Caki2 (cell line): ENCODE measurements at places on chromosomes 13 and 19. TPM values are rescaled to one million over a fixed set of nuclear protein-coding genes. Genes with fewer than 3 reads are reported as not detected.

GRCh38 chr19:41795031-41795461, 1.3 kb upstream of the CEACAM3 start:
- peak; percentile 23 for DNase-seq

- no peak for DNase-seq
Measured at GRCh38 chr19:45659096-45659729, 8.8 kb upstream of the GIPR start.

DNA sequence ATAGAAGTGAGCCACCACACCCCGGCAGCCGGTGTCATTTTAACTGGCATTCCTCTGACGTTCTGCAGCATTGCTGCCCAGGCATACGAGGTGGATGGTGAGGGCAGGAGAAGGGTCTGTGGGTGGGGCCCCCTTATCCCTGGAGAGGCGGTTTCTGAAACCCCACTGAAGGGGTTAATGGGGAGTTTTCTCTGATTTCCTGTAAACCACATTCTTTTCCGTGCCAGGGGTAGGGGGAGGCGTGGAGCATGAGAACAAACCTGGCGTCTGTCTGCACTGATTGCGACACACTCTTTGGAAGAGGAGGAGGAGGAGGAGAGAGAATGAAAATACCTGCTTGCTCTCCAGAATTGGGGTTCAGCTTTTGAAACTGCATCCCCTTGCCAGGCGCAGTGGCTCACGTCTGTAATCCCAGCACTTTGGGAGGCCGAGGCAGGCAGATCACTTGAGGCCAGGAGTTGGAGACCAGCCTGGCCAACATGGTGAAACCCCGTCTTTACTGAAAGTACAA, 2.7 kb upstream of the C3 start:
- no peak for DNase-seq

- DNase-seq = no peak
Measured at GRCh38 chr19:1417145-1417544, 9.8 kb downstream of the DAZAP1 start.

DNA sequence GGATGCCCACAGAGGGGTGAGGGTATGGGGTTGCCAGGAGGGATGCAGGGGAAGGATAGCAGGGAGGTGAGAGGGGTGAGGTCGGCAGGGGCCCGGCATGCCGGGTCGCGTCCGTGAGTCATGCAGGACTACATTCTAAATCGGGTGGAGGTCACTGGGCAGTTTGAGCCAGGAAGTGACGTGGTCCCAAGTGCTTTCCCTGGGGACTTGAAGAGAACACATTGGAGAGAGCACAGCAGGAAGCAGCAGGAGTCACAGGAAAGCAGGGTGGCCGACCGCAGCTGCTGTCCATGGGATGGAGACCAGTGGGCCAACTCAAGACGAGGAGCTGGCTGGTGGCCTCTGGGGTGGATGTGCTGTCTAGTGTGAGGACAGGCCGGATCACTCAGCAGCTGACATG, 92.0 kb upstream of the WASF3 start:
- no peak for DNase-seq

DNA sequence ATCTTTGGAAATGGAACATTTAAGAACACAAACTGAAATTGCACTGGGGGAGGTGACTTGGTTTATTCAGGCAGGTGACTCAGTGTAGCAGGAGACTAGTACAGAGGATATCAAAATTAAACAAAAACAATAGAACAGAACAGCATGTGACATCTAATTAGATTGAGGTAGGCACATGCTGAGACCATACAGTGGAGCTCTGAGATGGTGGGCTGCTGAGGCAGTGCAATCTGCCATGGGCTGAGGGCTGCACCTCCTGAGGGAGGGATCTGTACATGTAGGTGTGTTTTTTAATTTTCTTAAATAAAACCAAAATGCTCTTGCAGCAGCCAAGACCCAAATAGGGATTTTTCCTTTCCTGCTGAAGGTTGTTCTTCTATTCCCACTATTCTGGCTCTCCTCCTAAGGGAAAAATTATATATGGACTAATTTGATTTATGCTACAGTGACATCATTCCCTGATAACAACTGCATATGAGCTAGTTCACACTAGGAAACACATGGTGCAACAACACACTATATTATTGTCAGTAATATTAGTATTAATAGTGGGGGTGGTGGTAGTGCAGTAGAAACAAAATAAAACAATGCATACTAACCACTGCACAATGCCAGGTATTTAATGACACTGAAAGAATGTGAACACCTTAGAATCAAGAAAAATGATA, 48.0 kb downstream of the LNX2 start:
- DNase-seq = no peak

DNA sequence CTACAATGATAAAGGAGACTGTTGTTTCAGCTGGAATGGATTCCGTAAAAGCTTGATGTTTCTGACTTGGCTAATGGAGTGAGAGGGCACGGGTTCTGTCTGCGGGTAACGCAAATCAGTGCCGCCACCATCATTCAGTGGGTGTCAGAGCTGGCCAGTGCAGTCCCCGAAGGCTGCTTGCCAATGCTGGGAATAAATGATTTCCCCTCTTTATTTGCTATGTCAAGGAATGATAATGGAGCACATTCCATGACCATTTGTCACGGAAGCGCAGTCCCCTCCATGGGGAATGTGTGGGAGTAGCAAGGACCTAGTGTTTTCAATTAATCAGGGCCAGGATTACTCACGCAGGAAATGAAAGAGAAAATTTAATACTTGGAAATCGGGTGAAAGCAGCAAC, 899.3 kb downstream of the UQCRFS1 start:
- DNase-seq = peak; percentile 84

GRCh38 chr19:58037927-58038687, 4.3 kb downstream of the ZSCAN1 start:
- no peak for DNase-seq

DNA sequence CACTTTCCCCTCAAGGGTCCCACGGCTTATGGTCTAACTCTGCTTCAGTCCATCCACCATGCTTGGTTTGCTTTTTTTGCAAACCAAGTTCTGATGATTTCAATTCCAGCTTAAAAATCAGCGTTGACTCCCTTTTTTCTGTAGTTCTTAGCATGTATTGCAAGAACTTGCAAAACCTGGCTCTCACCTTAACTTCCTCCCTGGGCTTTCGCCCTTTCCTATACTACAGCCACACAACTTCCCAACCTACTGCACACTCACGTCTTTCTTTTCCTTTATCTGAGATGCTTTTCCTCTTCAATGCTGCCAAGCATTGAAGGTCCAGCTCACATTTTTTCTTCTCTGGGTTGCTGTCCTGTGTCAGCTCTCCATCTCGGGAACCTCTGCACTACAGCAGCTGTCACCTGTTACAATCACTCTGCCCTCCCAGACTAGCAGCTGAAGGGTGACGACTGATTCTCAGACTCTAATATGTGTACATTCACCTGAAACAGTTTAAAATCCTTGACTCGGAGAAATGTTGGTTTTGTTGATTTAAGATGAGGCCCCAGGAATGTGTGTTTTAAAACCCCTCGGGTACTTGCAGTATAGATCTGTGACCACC, 143.7 kb downstream of the FREM2 start:
- DNase-seq = no peak

GRCh38 chr13:95207769-95208366, 93.4 kb downstream of the ABCC4 start:
- DNase-seq = no peak

DNA sequence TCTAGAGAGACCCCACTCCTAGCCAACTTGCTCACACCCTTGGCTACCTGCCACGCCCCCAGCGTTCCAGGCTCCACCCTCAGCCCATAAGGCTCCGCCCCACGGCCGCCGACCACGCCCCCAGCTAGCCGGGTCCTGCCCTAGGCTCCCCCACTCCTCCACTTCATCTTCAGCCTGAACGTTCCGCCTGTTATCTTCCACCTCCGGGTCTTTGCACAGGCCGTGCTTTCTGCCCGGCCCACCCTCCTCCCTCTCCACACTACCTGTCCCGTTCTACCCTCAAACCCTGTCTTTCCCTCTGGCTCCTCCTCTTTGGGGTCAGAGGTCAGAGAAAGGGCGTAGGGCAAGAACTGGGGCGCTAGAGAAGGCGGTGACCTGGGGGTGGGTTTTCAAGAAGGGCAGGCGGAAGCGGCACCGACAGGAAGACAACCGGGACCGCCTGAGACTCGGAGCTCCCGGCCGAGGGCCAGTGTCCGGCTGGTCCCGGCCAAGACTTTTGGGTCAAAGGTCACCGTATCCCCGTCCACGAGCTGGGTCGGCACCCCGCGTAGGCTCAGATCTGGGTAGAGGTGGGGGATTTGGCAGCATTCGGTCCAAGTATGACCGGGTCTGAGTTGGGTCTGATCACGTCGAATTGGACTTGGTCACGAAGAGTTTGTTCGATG, 2.2 kb downstream of the PDE4C start:
- DNase-seq = peak; percentile 74

DNA sequence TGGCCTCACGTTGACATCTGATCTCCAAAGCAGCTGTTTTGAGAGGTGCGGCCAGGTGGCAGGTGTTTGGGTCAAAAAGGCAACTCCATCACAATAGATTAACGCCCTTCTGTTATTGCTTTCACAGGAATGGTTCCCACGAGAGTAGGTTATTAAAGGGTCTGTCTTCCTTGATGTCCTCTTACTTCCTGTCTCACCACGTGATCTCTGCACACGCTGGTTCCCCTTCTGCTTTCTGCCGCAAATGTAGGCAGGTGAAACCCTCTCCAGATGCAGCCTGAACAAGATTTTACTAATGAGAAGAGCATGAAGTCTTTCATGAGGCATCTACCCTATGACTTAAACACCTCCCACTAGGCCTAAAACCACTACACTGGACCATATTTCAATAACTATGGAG, 22.8 kb upstream of the ZNF564 start:
- no peak for DNase-seq

- peak; percentile 69 for DNase-seq
Measured at GRCh38 chr19:49391581-49392399, 3.7 kb downstream of the KASH5 start.

GRCh38 chr19:39874404-39874803, 28.2 kb upstream of the FBL start:
- DNase-seq = no peak

DNA sequence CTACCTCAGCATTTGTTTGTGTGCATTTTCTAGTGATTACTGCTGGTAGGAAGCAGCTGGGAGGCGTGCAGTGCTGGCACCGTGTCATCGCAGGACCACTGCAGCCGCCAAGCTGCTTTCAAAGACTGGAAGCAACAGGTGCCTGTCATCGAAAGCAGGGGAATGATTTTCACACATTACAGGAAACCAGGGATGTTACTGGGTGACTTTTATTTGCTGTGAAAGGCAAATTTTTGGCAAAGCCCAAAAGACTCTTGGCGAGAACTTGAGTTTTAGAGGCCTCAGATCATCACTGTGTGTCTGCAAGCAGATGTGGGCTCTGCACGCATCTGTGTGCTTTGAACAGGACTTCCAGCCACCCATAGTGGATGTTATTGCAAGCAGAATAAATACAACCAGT, 176.4 kb downstream of the FLT1 start:
- no peak for DNase-seq

DNA sequence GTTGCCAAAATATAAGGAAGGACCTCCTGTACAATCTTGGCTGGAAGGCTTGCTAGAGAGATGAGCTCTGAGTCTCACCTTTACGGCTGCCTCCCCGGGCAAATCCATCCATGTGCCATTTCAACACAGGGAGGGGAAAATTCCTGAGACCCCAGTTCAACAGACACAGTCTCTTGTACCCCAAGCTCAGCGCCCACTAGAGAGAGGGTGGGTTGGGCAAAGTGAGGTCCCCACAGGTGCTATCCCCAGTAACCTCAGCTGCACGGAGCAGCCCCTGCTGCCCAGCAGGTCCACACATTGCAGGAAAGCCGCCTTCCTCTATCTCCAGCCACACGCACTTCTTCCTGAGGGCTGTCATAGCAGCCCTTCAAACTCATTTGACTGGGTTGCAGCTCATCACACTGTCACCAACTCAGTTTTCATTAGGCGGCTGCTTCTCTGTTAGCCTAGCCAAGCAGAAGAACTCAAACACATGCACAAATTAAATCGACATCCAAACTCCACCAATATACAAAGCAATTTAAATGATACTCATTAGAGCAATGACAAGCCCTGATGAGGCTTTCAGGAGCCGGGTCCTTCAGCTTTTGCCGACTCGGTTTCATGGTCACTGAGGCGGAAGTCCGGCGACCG, 80.4 kb downstream of the TSHZ3 start:
- DNase-seq = no peak

DNA sequence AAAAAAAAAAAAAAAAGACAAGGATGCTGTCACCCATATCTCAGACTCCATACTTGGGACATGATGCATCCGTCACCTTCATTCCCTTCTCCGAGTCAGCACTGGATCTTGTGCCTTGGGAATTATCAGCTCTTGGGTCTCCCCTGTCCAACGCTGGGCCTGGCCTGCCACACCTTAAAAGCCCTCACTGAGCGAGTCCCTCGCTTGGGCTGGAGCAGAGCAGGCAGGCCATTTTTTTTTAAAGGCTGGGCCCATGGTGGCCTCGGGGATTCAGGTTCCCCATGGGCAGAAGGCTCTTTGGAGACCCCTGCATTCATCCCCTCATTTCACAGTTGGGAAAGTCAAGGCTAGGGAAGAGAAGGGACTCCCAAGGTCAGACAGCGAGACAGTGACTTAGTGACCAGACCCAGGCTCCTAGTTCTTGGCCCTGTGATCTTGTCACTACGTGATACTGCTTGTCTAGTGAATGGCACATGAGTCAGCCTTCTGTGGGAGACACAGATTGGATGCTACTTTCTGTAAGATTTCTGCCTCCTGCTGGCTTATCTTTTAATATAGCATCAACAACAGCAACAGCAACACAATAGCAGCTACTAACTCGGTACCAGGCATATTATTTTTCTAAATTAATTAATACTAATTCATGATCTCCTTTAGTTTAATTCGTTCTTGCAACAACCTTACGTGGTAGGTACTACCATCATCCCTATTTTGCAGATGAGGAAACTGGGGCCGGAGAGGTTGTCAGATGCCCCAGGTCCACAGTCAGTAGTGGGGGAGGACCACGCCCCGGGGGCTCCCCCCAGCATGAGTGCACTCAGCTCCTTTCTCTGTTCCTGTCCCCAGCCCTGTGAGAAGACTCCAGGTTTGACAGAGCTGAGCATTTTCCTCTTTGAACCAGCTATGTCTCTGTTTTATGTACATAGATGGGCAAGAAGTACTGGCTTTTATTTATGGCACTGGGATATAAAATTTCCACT, 27.4 kb upstream of the ZNF536 start:
- DNase-seq = no peak

DNA sequence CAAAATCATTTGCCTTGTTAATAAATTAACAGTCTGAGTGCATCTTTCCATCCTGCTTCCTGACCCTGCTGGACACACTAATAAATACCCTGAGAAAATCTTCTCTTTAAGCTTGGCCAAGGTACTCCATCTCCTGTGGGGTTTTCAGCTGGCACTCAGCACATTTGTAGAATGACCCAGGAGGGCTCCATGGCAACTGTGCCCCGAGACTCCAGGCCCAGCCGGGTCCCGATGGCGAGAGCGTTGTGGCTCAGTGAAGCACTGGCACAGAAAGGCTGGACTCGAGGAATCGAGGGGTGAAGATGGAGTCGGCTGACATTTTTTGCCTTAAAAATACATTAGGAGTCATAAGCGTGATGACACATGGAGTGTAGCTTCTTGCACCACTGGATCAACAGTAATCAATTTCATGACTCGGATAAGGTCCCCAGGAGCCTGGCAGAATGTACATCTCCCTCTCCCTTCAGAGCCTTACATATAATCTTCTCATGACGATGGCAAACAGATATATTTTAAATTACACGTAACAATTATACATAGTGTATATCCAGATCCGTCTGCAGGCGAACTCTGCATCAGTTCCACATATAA, 85.4 kb downstream of the SLC7A1 start:
- DNase-seq = no peak

The RASL11A gene
- total RNA-seq = 44.7 and 107 TPM in 2 replicates

The ZNF730 gene
- 0.07 and 0.29 TPM in 2 replicates for total RNA-seq

The ZNF439 gene
- not detected in 2 replicates for total RNA-seq

The FREM2 gene
- 0.03 and 0.14 TPM in 2 replicates for total RNA-seq

The URAD gene
- not detected in 2 replicates for total RNA-seq

The CYP2A7 gene
- total RNA-seq = not detected in 2 replicates

The PRSS57 gene
- total RNA-seq = 2.0 TPM in 1 of 2 replicates, not detected in the other
